GM13976 (cell line): ENCODE measurements at places on chromosomes 4 and X.

- DNase-seq, result no peak
Measured at GRCh38 chr4:150104404-150105027, 26.3 kb downstream of the DCLK2 start.

DNA sequence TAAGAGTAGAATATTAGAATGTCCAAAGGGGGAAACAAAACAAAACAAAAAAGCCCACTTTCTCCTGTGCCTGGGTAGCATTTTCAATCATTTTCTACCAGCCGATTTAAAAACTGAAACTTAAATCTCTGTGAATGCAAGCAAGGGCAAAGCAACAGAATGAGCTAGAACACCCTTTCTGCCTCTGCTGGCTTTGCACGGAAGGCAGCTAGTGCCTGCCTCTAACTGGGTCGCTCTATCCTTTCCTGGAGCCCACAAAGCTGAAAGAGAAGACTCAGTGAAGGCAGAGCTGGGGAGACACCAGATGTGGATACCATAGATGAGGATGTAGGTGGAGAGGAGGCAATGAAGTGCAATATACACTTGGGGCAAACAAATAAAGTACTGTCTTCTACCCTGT is 248.9 kb upstream of the TTC29 start:
- DNase-seq, result no peak

- no peak for DNase-seq
Measured at GRCh38 chr4:6834867-6835266, 52.3 kb downstream of the KIAA0232 start.

DNA sequence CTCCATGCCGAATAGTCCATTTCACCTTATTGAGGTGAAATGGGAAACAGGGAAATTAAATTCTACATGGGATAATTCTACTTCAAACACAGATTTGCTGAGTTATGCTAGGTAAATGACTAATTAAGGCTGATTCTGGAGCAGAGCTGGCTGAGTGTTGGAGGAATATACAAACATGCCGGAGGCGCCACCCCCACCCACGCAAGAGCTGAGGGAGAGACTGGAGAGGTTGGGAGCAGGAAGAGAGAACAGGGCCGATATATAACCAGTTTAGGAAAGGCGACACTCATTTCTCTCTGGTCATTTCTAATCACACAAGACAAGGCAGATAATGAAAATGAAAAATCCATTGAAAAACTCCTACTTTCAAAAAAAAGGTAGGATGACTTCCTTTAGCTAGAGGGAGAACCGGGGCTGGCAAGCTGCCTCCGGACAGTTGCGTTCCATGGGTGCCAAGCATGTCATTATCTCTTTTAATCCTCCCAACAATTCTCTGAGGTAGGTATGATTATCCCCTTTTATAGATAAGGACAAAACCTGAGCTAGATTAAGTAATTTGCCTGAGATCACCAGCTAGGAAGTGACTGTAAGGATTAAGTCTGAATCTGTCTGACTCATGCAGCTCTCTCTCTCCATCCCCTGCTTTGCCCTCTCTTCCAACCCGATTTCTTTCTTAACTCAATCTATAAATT is 27.6 kb upstream of the CFAP299 start:
- no peak for DNase-seq

DNA sequence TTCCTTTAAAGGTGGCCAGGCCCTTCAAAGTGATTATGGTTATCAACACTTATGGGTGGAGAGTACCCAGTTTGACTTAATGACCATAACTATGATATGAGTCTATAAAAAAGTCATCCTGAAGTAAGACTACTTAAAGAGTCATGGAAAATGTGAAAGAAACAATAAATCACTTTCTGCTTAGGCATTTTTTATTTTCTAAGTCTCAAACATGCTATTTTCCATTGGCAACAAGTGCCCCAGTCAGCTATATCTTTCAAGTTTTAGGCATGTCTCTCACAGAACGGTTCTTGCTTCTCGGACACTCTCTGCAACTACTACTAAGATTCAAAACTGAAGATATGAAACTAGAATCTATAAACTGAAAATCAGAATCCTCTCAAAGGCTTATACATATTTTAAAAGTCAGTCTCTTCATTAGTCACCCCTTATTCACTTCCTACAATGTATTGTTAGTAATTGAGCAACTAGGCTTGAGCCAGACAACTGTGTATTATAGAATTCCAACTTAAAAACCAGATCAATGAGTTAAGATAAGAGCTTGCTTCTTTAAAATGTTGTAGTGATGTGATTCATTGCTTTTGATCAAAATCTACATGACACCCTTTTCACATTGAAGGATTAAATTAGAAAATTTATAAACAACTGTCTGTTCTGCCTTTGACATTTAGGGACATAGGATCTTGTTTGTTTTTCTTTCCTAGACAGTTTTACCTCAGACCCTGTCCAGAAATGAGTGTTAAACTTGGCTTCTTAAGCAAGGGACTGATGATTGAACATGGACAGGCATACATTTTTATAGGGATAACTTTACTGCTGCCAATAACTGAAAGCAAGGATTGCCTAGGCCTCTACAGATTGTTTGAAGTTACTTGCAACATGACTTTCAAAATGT is 2.9 kb downstream of the ANTXR2 start:
- DNase-seq, result no peak

DNA sequence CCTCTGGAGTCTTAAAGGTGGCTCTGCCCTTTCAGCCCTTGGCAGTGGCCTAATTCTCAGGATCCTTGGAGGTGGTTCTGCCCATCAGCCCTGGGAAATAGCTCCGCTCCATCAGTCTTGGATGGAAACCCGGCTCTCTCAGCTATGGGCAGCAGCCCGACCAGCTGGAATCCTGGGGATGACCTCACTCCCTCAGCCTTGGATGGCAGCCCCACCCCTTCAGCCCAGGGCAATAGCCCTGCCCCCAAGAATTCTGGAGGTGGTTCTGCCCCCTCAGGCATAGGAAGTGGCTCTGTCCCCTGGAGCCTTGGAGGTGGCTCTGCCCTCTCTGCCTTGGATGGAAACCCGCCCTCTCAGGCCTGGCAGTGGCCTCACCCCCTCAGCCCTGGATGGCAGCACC is 127.7 kb downstream of the RBMX2 start:
- no peak for DNase-seq

- no peak for DNase-seq
Measured at GRCh38 chr4:101141230-101141629, 206.1 kb downstream of the PPP3CA start.

DNA sequence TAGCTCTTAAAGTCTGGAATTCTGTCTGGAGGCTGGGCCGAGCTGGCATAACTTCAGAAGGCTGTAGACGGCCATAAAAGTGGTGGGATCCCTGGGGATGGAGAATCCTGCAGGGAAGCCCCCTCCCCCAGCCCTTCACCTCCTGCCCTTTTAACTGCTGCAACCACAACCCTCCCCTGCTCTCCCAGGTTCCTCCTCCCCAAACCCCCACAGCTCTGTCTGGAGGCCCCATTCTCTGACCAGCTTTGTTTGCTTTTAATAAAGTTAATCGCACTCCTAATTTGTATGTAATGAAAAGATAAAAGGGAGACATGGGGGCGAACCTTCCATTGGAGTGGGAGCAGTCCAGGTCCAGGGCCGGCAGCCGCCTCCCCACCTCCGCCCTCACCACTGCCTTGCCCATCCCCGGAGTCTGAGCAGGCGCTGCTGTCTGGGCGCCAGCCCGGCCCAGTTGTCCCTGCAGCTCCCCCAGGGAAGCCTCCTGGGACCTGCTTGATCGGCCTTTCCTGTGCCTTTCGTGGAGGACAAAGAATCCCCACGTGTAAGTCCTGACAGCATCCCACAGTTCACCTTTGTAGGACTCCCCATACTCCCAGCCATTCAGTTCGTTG is 84.3 kb downstream of the PJA1 start:
- DNase-seq, result no peak

GRCh38 chr4:4849106-4849505 is 10.4 kb upstream of the MSX1 start:
- no peak for DNase-seq

- no peak for DNase-seq
Measured at GRCh38 chr4:104868533-104868932, 278.1 kb upstream of the TET2 start.

DNA sequence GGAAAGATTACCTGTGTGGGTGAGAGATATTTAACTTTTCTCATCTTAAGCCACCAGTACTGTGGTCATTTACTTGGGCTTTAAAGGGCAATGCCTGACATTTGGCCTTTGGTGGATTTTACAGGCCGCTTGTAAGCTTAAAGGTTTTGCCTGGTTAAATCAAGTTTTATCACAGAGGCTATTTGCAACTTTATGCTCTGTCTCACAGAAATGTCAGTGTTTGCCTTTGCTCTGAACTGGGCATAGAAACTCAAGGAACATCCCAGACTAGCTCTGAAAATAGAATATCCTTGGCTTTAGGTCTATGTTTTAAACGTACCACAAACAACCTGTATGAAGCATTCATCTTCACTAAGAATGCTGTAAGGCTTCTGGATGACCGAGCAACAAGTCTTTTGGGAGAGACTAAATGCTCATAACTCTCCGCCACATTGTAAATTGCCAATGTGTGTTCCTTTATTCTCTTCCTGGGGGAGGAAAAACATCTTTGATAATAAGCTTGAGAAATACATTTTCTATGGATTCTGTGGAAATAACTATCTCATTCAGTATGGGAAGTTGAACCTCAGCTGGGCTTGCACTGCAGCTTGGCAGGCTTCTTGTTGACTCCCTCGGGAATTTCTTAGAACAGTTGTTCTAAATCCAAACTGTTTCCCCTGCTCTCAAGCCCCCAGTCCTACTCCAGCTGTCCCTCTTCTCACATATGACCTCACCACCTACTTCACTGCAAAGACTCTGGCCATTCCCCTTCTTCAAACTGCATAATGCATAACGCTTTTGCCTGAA is 105.8 kb upstream of the WDR44 start:
- DNase-seq, result no peak

DNA sequence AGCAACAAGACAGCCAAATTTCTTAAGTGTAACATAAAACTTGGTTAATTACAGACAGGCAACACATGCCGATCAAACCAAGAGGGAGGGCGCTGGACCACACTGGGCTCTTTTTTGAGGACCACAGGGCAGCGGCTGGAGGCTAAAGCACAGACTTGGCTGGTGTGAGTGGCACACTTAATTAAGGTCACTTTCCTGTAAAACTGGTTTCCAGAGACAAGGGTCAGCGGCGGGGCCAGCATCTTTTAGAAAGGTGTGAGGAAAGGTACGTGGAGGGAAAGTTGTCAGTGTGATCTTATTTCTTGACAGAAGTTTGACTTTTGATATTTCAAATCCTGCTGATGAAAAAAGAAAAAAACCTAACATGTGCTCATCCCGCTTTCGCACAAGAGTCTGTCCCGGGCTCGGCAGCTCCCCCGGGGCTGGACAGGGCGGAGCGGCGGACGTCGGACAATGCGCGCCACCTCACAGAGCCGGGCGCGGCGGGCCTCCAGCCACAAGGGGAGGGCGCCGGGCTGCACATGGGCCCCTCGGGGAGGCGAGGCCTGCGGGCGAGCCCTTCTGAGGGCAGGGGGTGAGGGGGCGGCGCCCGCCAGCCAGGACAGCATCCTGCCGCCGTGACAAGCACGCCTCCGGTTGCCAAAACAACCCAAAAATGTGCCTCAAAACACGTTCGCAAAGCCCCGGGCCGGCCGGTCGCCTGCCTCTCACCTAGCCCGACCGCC is 660 bp upstream of the HSPA4L start:
- DNase-seq, result peak; percentile 10
